ENCODE measurements at places on chromosomes 4 and X.

DNA sequence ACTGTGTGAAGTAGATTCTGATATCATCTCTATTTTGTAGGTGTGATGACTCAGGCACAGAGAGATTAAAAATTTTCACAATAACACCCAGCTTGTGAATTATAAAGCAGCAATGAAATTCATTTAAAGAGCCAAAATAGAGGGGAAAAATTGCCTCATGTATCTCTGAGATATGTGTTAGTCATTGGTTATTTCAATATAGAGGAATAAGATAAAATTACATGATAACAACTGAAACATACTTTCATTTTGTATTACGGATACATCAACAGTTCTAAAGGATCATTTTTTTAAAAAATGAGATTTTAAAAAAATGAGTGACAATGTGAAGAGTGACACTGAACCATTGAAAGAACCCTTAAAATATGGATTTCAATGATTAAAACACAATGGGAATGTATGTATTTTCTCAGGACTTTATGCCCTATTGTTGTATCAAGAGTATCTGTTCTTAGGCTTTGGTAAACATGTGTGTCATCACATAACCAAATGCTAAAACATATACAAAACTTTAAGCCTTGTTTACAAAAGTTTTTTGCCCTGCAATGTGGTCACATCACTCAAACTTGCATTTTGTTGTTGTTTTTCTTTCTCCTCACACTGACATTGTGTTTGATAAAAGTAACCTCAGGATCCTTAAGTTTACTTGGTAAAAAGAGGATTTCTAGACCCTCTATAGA is 221.3 kb downstream of the ANTXR2 start:
- DNase-seq: no peak

DNA sequence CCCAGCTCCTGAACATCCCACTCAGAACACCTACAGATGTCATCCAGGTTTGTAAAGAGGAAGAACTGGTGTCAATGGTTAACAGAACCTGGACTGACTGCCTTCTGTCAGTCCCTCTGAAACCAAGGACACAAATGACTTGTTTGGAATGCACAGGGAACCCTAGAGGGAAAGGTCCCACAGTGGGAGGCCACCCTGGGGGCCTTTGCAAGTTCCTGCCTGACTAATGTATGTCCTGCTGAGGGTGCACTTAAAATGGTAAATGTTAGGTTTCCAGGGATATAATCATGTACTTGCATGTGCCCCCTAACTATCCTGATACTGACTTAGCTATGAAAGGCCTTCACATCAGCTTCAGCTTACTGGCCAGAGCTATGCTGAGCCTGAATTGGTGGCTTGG is 15.0 kb upstream of the XAGE2 start:
- DNase-seq: no peak

- DNase-seq: no peak
Measured at GRCh38 chr4:70504733-70505132, 13.6 kb upstream of the AMTN start.

GRCh38 chrX:128714425-128714824 is 662.2 kb upstream of the ACTRT1 start:
- no peak for DNase-seq

- peak; percentile 53 for DNase-seq
Measured at GRCh38 chrX:39309018-39309635, 507.9 kb downstream of the MID1IP1 start.

- no peak for DNase-seq
Measured at GRCh38 chr4:15888515-15888914, 50.0 kb downstream of the FGFBP1 start.

DNA sequence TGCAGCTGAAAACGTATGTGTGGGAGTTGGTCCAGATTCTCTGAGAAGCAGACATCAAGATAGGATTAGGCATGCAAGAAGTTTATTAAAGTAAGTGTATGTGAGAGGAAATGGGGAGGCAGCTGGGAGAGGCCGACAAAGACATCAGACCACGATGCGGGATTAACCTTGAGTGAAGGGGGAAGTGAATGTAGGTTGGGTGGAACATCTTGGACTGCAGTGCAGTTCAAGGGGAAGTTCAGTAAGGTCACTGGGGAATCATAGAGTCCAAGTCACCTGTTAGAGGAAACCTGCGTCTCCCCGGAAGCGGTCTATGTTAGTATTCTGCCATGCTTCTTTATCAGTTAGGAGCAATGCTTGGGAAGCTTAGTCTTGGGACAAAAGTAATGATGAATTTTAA is 22.0 kb downstream of the CXCL8 start:
- DNase-seq: no peak

DNA sequence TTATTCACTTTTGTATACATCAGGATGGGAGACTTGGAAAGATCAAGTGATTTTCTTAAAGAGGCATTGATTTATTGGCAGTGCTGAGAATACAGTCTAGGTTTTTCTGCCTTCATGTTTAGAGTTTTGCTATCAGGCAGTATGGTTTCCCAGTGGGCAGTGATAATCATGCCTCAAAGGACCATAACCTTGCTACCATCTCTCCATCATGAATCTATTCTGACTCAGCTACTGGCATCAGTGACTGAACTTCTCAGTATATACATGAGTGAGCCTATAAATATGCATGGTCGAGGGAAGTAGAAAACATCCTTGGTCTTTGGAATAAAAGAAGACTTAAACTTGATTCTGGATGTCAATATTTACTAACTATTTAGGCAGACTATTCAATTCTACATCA is 562.0 kb upstream of the AADAT start:
- no peak for DNase-seq

GRCh38 chr4:11079171-11079570 is 349.5 kb downstream of the HS3ST1 start:
- no peak for DNase-seq

GRCh38 chrX:68941385-68941952 is 112.6 kb downstream of the EFNB1 start:
- no peak for DNase-seq

Data from ovary (tissue), 10 donors.